Activated CD8-positive, alpha-beta T cell treated with anti-CD3 and anti-CD28 coated beads for 36 hours (primary cell): ENCODE measurements at places on chromosomes 7 and 10.

- DNase-seq: no peak
Measured at GRCh38 chr10:105434970-105435369, 793.9 kb downstream of the SORCS3 start.

GRCh38 chr7:42389697-42390096, 152.7 kb upstream of the GLI3 start:
- DNase-seq: no peak

- DNase-seq: no peak
Measured at GRCh38 chr7:71896535-71896934, 515.6 kb downstream of the CALN1 start.

GRCh38 chr7:82079527-82079926, 309.7 kb upstream of the HGF start:
- no peak for DNase-seq

DNA sequence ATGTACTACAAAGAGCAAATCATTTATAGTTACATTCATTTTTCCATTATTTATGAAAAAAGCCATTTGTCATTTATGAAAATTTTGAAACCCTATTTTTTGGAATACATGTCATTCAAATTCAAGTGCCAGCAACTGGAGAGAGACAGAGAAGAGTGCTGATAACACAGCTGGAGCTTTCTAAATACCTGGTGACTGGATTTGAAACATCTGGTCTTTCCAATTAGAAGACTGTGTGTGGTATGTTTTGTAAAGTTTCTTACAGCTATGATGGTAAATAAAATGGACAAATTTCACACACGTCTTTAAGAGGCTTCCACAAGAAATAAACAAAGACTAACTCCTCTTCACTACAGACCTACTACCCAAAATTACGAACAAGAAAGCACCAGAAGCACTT, 56.8 kb downstream of the CHCHD3 start:
- DNase-seq: no peak

GRCh38 chr7:32539366-32539765, 44.1 kb downstream of the AVL9 start:
- no peak for DNase-seq

DNA sequence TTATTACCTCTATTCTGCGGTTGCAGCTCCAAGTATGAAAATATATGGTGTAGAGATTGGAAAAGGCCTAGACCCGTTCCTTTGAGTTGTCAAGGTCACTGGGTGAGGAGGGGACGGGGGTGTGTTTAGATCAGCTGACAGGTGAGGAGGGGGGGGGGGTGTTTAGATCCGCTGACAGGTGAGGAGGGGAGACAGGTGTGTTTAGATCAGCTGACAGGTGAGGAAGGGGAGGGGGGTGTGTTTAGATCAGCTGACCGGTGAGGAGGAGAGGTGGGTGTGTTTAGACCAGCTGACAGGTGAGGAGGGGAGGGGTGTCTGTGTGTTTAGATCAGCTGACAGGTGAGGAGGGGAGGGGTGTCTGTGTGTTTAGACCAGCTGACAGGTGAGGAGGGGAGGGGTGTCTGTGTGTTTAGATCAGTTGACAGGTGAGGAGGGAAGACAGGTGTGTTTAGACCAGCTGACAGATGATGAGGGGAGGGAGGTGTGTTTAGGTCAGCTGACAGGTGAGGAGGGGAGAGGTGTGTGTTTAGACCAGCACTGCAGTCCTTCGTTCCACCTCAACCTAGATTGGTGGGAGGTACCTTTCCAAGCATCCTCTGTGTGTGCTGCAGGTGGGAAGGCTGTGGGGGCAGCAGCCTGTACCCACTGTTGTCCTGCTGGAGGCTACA, 655.0 kb upstream of the ADARB2 start:
- DNase-seq: no peak

DNA sequence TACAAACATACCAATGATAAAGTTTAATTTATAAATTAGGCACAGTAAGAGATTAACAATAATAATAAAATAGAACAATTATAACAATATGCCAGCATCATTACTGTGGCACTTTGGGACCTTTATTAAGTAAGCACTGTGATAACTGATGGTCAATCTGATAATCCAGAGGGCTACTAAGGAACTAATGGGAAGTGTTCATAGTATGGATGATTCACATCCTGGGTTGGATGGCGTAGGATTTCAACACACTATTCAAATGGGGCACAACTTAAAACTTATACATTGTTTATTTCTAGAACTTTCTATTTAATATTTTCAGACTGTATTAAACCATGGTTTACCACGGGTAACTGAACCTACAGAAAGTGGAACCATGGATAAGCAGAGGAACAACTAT, 90.8 kb downstream of the KIF20B start:
- no peak for DNase-seq

GRCh38 chr7:79740076-79740475, 286.6 kb upstream of the MAGI2 start:
- no peak for DNase-seq

GRCh38 chr7:85289279-85289678, 102.4 kb upstream of the SEMA3D start:
- DNase-seq: no peak

GRCh38 chr10:132347211-132347930, 15.4 kb downstream of the LRRC27 start:
- no peak for DNase-seq
